Islet precursor cell (in vitro differentiated cells): ENCODE measurements at places on chromosomes 1 and 21.

- DNase-seq: peak; percentile 47
Measured at GRCh38 chr1:9246841-9247785, 12.5 kb downstream of the H6PD start.

DNA sequence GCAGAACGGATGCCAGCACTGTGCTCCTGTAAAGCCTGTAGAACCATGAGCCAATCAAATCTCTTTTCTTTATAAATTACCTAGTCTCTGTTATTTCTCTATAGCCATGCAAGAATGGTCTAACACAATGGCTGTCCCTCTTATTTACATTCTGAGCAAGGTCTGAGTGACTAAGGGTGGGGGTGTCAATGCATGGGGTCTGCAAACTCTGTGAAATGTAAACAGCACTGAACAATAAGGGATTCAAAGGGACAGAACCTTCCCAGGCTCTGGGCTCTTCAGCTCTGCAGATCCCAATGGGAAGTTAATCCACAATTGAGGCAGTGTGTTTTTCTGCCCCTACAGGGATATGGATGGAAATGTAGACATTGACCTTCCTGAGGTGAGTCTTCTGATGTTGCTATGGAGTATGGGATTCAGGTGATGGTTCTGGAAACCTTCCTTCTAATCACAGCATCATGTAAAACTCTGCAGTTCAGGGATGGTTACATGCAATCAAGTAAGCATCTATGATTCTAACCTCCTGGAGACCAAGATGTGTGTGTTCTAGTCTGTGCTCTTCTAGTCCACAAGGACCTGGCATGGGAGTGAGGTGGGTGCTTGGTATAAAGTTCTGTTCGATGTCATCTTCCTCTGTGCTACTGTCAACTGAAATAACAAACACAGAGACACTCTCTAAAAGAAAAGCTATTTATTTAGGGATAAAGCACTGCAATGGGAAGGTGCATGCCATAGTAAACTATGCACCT, 38.6 kb downstream of the CAPN9 start:
- DNase-seq: no peak

GRCh38 chr1:21661886-21662285, 7.3 kb downstream of the RAP1GAP start:
- no peak for DNase-seq

- DNase-seq: no peak
Measured at GRCh38 chr1:58966103-58966916, 182.5 kb upstream of the JUN start.

GRCh38 chr1:227788271-227789083, 27.0 kb upstream of the PRSS38 start:
- peak; percentile 98 for DNase-seq

DNA sequence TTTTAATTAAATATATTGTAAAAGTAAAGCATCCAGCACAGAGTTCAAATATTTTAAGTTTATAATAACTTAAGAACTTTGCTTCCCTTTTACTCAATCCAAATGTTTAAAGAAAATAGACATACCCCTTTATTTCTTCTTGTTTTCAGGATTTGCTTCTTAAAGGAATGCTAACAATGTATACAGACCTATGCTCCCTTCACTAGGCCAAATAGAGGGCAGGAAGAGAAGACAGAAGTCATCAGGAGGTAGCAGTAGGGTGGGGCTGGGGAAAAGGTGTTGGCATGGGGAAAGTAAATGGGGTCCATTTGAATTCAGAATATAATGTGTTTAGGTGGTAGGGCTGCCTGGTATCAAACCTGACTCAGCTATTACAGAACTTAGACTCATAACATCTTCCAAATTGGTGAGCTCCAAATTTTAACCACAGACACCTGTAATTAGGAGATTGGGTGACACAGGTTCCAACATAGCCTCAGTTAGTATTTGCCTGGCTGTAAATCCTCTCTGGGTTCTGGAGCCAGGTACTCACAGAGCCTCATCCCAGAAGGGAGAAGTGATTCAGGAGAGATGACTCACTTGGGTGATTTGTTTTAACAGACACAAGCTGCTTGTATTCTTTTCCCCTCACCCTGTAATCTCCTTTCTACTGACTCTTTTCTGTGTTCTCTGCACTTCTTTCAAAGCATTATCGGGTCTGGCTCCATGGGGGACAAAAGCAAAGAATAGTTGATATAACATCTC, 60.1 kb upstream of the DUSP10 start:
- DNase-seq: peak; percentile 85

DNA sequence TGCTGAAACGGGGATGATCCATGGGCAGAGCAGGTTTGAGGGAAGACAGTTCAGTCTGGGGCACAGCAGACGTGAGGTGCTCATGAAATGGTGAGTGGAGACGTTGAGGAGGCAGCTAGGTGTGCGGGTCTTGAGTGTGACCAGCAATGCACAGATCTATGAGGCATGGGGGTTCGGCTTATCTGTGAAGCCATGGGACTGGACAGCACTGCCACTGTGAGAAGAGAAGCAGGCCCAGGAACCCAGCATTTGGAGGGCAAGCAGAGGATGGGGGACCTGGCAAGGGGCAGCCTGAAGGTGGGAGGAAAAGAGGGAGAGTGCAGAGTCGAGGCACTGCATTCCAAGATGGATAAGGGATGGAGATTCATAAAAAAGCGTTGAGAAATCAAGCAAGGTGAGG, 8.0 kb downstream of the CSF1 start:
- DNase-seq: no peak

DNA sequence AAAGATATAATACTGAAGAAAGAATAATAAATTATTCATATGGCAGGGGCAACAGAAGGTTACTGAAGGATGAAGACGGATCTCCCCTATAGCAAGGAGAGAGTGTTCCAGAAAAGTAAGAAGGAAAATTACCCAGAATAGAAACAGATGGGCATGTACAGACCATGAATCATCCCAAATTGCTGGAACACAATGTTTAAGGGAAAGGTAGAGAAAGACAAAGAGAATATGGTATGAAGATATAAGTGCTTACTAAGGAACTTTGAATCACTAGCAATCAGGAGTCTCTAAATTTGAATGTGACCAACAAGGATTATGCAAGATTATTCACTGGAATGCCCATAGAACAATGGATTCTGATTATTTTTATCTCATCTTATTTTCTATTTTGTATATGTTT, 375.4 kb downstream of the COL11A1 start:
- DNase-seq: no peak

DNA sequence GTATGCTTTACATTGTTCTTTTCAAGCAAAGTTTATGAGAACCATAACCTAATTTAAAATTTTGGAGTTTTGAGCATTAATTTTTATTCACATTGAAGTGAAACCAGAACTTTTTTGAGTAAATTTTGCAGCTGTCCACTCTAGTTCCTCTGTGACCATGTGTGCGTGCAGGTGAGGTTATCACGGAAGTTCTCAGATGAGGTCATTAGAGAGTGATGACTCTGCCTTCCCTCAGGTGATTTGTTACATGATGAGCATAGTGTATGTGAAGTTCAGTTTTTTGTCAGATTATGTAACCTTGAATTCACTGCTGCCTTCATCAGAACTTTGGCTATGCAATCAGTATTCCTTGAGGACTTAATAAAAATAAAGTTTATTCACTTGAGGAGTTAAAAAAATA, 828.2 kb downstream of the ADGRL2 start:
- DNase-seq: no peak

- peak; percentile 56 for DNase-seq
Measured at GRCh38 chr1:170166518-170167180, 20.9 kb downstream of the NTMT2 start.

GRCh38 chr1:212608959-212609700, 569 bp downstream of the ATF3 start:
- DNase-seq: peak; percentile 83

DNA sequence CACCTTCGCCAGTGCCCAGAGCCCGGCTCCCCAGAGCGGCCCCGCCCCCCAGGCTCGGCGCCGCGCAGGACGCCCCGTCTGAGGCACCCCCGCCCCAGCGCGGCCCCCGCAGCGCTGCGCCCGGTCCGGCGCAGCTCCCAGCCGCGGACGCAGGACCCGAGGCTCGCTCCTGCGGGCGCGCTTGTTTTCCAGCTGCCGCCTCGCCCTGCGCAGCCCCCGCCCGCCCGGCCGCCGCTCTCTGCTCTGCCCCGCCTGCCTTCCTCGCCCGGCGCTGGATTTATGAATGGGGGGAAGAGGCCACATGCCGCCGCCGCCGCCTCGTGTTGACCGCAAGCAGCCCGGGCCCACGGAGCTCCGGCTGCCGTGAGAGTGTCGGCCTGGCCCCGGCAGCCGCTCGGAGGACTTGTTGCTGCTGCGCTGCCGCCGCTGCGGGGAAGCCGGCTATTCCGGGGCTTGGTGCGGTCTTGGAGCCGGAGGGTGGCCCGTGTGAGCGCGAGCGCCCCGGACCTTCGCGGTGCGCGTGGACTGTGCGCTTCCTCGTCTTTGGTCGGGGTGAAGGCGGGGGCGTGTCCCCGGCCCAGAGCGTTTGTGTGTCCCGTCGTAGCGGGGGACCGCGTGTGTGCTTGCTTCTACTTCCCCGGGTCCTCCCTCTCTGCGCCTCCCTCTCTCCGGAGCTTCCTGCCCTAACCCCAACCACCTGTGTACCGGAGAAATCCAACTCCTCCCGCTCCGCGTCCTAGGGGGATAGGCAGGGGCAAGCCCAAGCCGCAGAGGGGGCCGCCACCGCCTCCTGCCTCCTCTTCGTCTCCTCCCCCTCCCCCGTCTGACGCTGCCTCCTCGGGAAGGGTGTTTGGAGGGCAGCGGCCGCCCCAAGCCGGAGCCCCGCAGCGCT, 736 bp downstream of the KCNC4 start:
- DNase-seq: peak; percentile 71

- DNase-seq: no peak
Measured at GRCh38 chr1:226634611-226635246, 86.2 kb downstream of the STUM start.

DNA sequence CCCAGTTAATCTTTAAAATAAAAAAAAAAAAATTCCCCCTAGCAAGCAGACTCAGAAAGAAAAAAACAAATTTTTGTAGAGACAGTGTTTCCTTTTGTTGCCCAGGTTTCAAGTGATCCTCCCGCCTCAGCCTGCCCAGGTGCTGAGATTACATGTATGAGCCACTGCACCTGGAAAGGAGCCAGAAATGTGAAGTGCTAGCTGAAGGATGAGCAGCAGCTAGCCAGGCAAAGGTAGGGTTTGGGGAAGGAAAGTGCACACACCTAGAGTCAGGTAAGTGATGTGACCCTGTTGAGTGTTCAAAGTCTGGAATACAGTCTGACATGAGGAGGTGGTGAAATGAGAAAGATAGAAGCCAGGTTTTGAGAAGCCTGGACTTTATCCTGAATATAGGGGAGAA, 1.7 kb downstream of the AKR1A1 start:
- DNase-seq: no peak

DNA sequence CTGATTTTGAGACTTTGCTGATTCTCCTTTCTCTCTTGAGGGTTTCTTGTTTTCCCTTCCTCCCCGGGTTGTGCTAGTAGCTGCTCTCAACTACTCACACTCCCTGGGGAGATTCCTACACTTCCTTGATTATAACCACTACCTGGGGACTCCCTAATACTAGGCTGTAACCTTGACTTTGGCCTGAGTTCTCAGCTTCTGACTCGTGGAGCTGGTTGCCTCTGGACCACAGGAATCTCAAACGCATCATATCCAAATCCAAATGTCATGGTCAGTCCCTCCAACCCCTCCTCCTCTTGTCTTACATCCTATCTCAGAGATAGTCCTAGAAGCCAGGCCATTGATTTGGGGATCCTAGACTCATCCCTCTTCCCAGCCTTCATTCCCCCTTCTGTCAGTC, 12.0 kb downstream of the MOV10 start:
- DNase-seq: no peak

GRCh38 chr1:244157731-244158438, 106.8 kb downstream of the ZBTB18 start:
- no peak for DNase-seq

DNA sequence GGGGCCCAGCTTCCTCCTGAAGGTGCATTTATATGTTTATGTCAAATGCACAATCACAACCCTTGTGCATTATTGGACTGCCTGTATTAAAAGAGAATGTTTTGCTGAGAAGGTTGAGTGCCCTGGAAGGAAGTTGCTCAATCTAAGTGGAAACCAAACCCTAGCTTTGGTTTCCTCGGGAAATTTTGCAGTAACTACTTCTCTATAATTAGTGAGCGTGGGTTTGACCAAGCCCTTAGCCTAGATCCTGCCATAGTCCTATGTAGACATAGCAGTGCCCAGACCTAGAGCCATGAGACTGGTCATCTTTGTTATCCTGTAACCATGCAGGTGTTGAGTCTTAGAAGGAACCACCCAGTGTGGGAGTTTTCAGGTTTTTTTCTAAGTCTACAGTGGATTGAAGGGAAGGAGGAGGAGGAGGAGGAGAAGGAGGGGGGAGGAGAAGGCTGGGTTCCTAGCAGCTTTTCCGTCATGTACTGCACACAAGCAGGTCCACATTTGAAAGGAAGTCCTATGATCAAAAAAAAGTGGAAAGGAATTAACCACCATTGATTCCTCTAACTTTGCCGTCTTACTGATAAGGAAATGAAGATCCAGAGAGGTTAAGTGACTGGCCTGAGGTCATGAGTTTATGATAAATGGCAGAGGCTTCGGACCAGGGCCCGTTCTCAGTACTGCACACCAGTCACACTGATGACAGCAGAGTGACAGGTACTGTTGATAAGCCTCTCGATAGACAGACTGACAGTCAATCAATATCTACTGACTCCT, 72.2 kb upstream of the LYST start:
- no peak for DNase-seq

- DNase-seq: no peak
Measured at GRCh38 chr1:230143534-230143933, 76.5 kb downstream of the GALNT2 start.

DNA sequence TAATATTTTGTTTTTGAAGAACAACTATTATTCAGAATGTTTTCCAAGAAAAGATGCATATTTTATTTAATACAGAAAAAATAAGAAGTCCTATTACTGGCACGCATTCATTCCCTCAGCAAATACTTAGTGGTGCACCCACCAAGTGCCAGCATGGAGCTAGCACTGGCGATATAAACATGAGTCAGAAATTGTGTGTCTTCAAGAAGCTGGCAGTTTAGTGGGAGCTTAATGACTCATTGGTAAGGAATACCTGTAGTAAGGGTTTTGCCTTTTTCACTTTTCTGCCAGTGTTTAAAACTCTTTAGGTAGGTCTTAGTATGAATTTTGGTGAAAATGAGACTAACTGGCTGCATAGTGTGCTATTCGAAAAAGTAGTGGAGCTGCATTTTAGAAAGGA, 6.3 kb downstream of the MAGI3 start:
- no peak for DNase-seq

GRCh38 chr1:116720364-116721038, 33.7 kb upstream of the CD2 start:
- DNase-seq: peak; percentile 39

GRCh38 chr1:8670371-8670818, 147.0 kb downstream of the RERE start:
- DNase-seq: peak; percentile 92

DNA sequence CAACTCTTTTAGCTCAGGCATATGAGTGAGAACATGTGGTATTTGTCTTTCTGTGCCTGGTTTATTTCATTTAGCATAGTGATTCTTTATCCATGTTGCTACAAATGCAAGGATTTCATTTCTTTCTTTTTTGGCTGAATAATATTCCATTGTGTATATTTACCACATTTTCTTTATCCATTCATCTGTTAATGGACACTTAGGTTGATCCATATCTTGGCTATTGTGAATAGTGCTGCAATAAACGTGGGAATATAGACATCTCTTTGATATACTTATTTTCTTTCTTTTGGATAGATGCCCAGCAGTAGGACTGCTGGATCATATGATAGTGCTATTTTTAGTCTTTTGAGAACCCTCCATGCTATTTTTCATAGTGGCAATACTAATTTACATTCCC, 30.8 kb downstream of the ASB17 start:
- DNase-seq: no peak

GRCh38 chr21:25572861-25573310, 34.4 kb downstream of the MRPL39 start:
- DNase-seq: no peak
